COR-L47 (cell line): ENCODE measurements at places on chromosomes 13 and 19.

GRCh38 chr13:97369261-97369893 lies 64.6 kb upstream of the RAP2A start:
- no peak for DNase-seq

DNA sequence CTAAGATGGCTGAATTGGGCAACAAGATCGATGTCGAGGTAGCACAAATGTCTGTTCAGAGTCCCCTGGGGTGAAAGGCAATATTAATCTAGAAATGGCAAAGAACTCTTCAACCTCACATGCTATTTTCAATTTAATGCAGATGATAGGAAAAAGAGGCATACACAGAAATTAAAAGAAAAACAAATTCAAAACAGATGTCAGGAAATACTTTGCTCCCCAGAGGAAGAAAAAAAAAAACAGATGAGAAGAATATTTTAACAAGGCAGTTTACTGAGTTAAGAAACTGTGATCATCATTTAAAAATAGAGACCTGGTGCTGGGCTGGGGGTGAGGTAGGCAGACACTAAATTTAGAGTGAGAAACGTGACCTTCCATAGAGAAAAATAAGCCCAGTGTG lies 421.9 kb upstream of the ARGLU1 start:
- DNase-seq, result no peak

- no peak for DNase-seq
These were observed 1366.6 kb upstream of the MIR17HG start for GRCh38 chr13:89980896-89981295.

GRCh38 chr19:48565090-48565489 lies 13.1 kb downstream of the SULT2B1 start:
- no peak for DNase-seq

- DNase-seq, result no peak
These were observed 321.1 kb downstream of the MYO16 start for GRCh38 chr13:108950333-108951010.

DNA sequence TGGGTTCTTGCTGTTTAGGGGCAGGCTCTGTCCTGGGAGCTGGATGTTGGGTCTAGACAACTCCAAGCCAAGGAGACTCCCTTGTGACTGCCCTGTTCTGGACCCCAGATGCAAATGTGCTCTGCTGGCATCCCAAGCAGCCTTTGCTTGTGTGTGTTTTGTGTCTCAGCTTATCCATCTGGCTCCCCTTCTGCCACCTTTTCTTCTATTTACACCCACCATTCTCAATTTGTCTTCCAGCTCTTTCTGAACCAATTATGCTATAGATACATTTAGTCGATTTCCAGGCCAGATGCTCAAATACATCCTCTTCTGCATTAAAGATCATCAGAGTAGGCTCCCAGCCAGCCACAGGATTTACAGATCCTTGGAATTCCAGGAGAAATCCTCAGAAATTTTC lies 115.0 kb upstream of the SLC7A1 start:
- DNase-seq, result no peak

GRCh38 chr19:52542984-52543664 lies 15.7 kb downstream of the ZNF808 start:
- DNase-seq, result no peak

GRCh38 chr13:32720026-32720425 lies 133.8 kb downstream of the PDS5B start:
- DNase-seq, result no peak

GRCh38 chr13:41596190-41596589 lies 138.8 kb downstream of the RGCC start:
- DNase-seq, result no peak

DNA sequence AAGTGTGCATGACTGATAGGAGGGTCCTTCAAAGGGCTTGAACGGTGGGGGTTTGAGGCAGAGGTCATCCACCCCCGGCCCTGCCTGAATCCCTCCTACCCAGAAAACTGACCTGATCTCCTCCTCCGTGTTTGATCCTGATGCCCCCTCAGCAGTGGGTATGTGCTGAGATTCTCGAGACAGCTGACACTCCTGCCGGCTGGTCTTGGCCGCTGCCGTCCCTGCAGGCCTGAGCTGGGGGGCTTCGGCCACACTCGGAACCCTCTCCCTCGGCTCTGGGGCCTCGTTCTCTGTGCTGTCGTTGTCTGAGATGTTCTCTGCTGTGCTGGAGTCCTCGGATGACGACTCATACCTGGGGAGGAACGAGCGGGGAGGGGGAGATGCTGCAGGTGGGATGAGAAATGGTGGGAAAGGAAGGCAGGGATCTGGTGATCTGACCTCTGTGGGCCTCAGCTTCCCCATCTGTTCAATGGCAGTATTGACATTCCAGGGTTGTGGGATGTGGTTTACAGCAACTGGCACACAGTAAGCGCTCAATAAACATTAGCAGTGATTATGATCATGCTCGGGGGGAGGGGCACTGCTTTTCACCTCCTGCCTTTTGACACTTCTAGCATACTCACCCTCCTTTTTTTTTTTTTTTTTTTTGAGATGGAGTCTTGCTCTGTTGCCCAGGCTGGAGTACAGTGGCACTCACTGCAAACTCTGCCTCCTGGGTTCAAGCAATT lies 20.7 kb downstream of the KANK2 start:
- DNase-seq, result no peak

- no peak for DNase-seq
These were observed 737.4 kb downstream of the UQCRFS1 start for GRCh38 chr19:28475525-28475924.

GRCh38 chr13:106917024-106917571 lies 349.2 kb upstream of the ARGLU1 start:
- no peak for DNase-seq

GRCh38 chr13:113164492-113164891 lies 6.0 kb downstream of the PROZ start:
- no peak for DNase-seq

GRCh38 chr19:32189956-32190706 lies 155.3 kb upstream of the ZNF507 start:
- DNase-seq, result no peak

DNA sequence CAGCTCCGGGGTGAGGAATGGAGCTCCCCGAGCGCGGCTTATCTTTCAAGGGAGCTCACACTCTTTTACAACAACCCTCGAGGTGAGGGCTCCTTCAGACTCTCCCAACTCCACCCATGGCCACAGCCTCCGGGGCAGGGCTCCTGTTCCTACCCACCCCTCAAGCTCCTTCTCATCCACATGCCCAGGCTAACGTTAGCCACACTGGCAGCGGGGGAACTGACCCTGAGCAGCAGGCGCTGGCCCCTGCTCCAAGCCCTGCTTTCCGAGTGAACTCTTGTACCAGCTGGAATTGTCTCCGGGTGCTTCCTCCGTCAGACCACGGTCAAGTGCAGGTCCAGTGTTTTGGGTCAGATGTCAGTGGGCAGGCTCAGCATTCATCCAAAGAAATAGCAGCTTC lies 89.4 kb downstream of the ANKRD10 start:
- DNase-seq, result no peak

GRCh38 chr13:113947311-113948033 lies 26.4 kb downstream of the C13orf46 start:
- DNase-seq, result peak; percentile 29

GRCh38 chr19:28397306-28397705 lies 815.6 kb downstream of the UQCRFS1 start:
- DNase-seq, result no peak

- DNase-seq, result no peak
These were observed 24.2 kb downstream of the KEAP1 start for GRCh38 chr19:10478903-10479384.

DNA sequence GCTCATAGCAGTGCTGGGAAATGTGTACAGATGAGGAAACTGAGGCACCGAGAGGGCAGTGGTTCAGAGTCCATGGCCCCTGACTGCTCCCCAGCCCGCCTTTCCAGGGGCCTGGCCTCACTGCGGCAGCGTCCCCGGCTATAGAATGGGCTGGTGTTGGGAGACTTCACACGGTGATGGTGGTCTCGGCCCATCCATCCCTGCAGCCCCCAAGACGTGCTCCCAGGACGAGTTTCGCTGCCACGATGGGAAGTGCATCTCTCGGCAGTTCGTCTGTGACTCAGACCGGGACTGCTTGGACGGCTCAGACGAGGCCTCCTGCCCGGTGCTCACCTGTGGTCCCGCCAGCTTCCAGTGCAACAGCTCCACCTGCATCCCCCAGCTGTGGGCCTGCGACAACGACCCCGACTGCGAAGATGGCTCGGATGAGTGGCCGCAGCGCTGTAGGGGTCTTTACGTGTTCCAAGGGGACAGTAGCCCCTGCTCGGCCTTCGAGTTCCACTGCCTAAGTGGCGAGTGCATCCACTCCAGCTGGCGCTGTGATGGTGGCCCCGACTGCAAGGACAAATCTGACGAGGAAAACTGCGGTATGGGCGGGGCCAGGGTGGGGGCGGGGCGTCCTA lies 15.9 kb downstream of the LDLR start:
- DNase-seq, result no peak

GRCh38 chr13:111046590-111047141 lies 68.4 kb upstream of the ARHGEF7 start:
- DNase-seq, result no peak

DNA sequence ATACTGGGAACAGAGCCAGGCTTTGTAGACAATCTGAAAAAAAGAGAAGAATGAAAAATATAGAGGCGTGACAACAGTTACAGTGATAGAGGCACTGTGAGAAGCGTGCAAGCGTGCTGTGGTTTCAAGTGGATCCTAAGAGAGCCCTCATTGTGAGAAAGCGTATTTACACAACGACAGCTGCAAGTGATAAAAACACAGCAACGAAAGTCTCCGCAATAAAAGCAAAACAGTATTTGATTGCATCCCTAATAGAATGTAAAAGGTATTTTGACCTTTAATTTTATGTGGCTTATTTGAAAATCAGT lies 642.7 kb upstream of the ARGLU1 start:
- DNase-seq, result peak; percentile 97

GRCh38 chr19:33496038-33496895 lies 25.3 kb downstream of the PEPD start:
- no peak for DNase-seq

DNA sequence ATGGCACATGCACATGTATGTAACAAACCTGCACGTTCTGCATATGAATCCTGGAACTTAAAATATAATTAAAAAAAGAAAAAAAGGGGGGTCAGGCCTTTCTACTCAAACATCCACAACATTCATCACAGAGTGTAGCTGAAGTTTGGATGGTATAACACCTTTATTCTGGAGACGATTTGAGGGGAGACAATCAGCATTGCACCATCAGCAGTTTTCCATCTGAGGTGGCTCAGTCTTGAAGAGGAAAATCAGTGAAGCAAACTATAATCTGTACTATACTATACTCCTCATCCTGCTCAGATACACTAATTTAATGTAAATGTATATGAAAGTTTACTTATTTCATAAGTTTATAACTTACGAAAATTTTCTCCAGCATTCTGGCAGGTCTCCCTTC lies 969.7 kb downstream of the SLITRK1 start:
- no peak for DNase-seq

DNA sequence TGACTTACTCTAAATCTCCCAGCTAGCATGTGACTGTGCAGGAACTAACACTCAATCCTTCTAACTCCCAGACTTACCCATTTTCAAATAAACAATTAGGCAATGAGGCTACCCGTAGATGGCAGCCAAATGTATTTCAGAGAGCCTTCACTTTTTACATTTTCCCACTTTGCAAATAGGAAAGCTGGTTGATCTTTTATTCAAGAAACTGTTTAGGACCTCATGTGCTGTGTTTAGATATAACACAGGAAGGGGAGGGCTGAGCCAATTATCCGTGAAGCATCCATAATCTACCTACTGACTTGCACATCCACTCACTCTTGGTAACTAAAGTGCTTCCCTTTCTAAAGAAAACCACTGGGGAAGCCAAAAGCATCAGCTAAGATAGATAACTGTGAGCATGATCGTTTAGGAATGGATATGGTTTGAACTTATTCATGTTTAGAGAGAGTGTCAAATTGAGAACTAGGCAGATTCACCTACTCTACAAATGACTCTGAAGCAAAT lies 33.4 kb downstream of the MBNL2 start:
- DNase-seq, result no peak

DNA sequence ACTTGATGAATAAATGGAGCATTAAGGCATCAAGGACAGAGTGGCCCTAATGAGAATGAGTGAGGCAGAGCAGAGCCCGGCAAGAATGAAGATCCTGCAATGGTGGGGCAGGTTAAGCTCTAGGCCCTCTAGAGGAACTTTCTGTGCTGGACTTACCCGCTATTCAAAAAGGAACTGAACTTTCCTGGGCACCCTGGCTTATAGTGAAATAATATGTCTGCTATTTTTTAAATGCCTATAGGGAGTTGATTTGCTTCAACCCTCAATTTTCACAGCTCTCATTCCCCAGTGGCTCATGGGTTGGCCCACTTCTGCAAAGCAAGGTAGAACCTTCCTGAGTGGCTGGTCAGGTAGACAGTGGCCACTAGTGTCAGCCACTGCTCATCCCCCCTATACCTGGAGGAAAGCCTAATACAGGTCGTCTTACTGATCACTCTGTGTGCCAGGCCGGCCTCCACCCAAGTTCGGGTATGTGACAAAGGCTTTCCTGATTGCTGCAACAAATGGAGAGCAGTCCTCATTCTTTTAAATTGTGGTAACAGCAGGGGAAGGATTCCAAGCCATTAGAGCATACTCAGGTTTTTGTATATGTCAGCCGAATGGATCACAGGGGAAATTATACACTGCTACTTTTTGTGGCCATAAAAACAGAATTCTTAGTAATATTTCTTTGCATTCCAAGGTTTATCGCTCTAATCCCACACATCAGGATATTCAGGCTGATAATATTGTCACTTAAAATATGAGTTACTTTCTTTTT lies 103.0 kb downstream of the KL start:
- DNase-seq, result no peak

GRCh38 chr19:32692727-32693061 lies 1.1 kb downstream of the NUDT19 start:
- no peak for DNase-seq

- DNase-seq, result no peak
These were observed 15.8 kb upstream of the MICU2 start for GRCh38 chr13:21619633-21620220.

GRCh38 chr19:16327501-16327900 lies 2.9 kb downstream of the KLF2 start:
- no peak for DNase-seq

- DNase-seq, result no peak
These were observed at the start of gene IZUMO1 for GRCh38 chr19:48746738-48747575. Gene IZUMO1, minus strand, starts transcription at chr19:48746909. Its CDS starts 1,050 bp downstream, at chr19:48745859.

DNA sequence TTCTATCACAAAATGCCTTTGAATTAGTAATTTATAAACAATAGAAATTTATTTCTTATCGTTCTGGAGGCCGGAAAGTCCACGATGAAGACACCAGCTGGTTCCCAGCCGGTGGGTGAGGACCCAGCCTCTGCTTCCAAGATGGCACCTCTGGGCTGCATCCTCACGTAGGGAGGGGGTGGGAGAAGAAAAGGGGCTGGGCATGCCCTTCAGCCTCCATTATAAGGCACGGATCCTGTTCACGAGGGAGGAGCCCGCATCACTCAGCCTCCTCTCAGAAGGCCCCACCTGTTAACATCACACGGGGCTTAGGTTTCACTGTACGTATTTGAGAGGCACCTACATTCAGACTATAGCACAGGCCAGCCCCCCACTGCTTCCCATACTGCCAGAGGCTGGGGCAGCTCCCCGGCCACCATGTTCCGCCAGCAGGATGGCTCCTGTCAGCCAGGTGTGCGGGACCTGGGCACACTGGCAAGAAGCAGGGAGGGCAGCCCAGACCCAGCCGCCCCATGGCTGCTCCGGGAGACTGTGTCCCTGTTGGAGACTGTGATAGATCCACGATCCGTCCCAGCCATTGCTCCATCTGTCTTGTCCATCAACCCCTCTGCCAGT lies 131.6 kb downstream of the SOX1 start:
- DNase-seq, result no peak
